ENCODE measurements at places on chromosomes 16 and 17.

DNA sequence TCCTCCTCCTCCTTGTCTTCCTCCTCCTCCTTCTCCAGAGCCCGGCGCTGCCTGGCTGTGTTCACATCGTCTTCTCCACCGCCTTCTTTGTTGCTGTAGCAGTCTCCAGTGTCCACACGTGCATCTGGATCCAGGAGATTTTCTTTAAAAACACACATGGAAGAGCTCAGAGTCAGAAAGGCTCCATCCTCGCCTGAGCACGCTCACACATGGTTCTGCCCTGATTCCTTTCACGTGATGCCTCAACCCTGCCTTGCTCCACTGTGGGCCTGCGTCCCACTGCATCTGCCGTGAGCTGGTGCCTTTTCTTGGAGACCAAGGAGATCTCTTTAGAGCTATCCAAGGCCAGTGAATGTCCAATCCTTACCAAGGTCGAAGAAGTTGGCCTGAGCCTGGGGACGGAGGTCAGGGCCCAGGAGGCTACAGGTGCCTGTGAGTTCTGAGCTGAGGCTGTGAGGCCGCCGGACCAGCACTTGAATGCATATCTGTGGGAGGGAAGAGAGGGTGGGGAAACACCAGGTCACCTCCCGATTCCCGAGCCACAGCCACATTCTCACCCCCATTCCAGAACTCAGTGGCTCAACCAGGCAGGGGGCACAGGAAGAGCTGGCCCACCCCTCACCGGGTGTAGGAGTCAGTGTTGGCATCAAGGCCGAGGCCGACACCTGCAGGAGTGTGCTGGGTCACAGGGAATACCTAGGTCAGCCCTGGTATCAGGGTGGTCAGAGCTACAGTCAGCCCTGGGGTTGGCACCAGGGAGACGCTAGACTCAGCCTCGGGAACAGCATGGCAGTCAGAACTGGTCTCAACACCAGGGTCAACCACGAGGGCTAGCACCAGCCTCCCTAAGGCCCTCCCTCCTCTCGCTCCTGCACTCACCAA is 37.6 kb downstream of the HASPIN start:
- no peak for DNase-seq

DNA sequence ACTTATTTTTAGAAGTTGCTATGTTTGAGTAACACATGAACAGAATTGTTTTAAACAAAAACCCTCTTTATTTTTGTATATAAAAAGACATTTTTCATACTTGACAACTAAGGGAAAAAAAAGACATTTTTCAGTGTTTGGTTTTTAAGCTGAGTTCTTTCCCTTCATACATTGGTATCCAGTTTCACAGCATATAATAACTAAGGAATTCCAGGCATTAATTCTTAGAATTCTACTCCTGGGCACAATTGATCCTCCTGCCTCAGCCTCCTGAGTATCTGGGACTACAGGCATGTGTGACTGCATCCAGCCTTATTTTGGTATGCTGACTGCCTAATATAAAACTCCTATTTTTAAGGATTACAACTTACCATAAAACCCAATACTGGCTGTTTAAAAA is 8.4 kb downstream of the FBXO47 start:
- no peak for DNase-seq

- DNase-seq: no peak
Measured at GRCh38 chr17:3038941-3039340, 24.5 kb downstream of the OR1D5 start.

DNA sequence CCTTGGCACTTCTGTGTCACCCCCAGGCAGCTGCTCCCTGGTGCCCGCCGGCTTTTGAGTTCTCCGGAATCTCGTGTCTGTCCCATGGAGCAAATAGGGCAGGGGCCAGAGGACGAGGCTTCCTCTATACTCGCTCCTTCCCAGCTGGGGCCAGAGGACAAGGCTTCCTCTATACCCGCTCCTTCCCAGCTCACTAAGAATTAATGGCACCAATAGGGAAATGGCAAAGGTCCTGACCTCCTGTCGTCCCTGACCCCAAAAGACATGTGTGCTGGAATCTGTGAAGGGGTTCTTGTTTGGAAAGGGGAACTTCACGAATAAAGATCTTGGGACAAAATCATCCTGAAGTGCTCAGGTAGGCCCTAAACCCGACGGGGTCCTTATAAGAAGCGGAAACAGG is 7.6 kb downstream of the SGSH start:
- DNase-seq: no peak

DNA sequence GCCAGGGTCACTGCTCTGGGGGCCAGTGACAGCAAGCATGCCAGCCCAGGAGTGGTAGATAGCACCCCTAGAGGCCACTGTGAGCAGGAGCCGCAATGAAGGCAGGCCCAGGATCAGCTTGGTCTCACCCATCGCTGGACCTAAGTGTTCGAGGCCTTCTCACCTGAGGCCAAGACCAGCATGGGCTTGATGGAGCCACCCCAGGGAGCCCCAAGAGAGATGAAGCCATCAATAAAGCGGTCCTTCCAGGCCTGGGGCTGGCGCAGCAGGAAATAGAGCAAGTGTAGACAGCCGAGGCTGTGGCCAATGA is 1.8 kb downstream of the LCAT start:
- peak; percentile 58 for DNase-seq

GRCh38 chr16:49800876-49801275 is 55.0 kb downstream of the ZNF423 start:
- no peak for DNase-seq

DNA sequence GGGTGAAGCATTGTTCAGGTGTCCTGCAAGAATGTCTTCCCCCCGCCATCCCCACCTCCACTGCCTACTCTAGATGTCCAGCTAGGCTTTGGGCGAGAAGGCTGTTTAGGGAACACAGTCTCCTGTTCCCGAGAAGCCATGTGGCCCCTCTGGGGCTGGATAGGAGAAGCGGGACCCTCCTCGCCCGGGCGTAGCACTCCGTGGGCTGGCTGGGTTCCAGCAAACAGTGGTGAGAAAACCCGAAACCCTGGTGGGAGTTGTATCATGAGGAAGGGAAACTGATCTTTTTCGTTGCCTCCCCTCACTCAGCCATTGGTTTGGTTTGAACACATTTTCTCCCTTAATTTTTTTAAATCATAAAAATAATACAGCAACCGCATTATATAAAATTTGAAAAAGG is 56.6 kb downstream of the IRF8 start:
- DNase-seq: peak; percentile 33

DNA sequence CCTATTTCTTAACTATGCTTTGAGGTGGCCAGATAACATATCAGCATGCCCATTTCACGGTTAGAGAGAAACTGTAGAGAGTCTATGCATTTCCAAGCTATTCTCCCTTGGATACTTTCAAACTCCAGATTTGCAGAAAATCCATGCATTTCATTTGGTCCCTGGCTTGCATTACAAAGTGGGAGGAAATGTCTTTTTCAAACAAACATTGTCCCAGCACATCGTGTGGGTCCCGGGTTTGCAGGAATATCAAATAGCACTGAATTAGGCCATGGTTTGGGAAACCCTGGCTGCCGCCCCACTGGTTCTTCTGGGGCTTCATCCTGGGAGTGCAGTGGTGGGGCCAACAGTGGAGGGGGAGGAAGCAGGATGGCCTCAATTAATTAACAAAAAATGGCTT is 171.9 kb downstream of the IRX5 start:
- DNase-seq: no peak

DNA sequence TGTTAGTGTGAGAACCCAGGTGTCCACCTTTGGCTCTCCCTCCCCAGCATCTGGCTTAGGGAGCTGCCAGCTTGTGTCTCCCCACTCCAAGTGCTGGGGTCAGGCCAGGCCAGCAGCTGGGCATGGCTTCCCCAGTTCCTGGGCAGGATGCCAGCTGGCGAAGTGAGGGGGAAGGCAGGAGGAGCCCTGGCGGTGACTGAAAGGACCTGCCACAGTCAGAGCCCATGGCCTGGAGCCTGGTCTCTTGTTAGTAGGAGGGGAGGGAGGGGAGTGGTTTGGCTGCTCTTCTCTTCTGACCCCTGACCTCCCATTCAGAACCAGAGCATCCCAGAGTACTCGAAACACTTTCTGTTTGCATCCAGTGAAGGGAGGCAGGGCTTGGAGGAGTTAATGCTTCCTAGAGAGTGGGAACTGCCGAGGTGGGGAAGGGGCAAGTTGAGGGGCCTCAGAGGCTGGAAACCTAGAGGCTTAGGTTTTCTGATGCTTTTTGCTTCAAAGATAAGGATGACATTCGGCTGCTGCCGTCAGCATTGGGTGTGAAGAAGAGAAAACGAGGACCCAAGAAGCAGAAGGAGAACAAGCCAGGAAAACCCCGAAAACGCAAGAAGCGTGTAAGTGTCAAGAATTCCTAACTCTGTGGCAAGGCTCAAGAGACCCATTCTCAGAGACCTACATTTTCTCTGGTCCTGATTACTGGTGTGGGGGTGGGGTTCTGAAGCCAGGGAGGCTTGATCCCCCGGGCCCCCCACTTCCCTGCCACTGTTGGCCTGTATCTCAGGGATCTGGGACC is 772 bp downstream of the CHD3 start:
- peak; percentile 61 for DNase-seq

- no peak for DNase-seq
Measured at GRCh38 chr16:89732918-89733242, 11.5 kb downstream of the ZNF276 start.

GRCh38 chr17:63450551-63450950 is 4.4 kb upstream of the CYB561 start:
- no peak for DNase-seq

GRCh38 chr16:19294156-19294649 is 8.7 kb downstream of the CLEC19A start:
- peak; percentile 52 for DNase-seq

GRCh38 chr17:30148376-30148775 is 31.8 kb downstream of the NSRP1 start:
- DNase-seq: no peak

GRCh38 chr16:28494121-28494851 is at the start of gene APOBR:
Gene APOBR (plus strand): TSS chr16:28494643. CDS start chr16:28494682, 39 bp downstream.
- DNase-seq: peak; percentile 88

DNA sequence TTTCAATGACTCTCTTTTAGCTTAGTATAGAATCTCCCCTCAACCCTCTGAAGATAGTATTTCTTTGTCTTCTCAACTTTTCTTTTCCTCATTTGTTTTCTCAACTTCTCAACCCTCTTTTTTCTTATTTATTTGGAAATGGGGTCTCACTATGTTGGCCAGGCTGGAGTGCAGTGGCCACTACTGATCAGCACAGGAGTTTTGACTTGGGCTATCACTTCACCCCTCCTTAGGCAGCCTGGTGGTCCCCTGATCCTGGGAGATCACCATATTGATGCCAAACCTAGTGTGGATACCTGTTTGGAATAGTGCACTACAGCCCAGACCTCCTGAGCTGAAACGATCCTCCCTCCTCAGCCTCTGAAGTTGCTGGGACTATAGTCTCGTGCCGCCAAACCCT is 79.8 kb downstream of the PITPNC1 start:
- no peak for DNase-seq

- DNase-seq: no peak
Measured at GRCh38 chr16:11399261-11399831, 54.1 kb downstream of the RMI2 start.

- no peak for DNase-seq
Measured at GRCh38 chr17:7476494-7476893, 2.9 kb downstream of the ZBTB4 start.

DNA sequence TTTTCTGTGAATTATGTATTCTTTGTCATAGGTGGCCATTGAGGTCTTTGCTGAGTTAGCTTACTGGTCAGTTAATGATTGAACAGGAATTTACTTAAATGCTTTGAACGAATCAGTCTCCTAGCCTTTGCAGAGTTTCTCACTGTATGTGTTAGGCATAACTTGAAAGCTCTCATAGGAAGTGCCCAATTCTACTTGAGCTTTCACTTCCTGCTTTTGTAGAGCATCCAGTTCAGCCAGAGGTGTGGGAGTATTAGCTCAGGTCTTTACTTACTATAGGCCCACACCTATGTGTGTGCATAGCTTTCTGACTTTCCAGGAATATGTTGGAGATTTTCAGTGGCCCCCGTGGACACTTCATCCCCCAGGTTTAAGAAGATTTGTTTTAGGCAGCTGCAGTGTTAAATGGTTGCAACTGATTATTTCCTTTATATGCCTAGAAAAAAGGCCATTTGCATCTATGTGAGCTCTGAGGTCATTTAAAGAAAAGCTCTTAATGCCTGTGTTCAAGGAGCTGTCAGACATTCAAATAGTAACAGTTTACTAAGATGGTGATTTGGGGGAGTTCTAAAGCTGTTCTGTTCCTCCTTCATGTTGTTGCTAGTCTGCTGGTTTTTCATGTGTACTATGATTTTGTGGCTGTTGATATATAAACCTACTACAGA is 62.3 kb downstream of the PHKB start:
- no peak for DNase-seq

- no peak for DNase-seq
Measured at GRCh38 chr17:70352834-70353233, 183.5 kb downstream of the KCNJ2 start.

GRCh38 chr17:65109990-65110680 is 27.0 kb upstream of the RGS9 start:
- DNase-seq: no peak

GRCh38 chr17:77844681-77845080 is 113.8 kb upstream of the TNRC6C start:
- DNase-seq: no peak

GRCh38 chr17:80960037-80960796 is 31.4 kb upstream of the CHMP6 start:
- DNase-seq: no peak

GRCh38 chr16:87201052-87201451 is 116.1 kb downstream of the C16orf95 start:
- no peak for DNase-seq

DNA sequence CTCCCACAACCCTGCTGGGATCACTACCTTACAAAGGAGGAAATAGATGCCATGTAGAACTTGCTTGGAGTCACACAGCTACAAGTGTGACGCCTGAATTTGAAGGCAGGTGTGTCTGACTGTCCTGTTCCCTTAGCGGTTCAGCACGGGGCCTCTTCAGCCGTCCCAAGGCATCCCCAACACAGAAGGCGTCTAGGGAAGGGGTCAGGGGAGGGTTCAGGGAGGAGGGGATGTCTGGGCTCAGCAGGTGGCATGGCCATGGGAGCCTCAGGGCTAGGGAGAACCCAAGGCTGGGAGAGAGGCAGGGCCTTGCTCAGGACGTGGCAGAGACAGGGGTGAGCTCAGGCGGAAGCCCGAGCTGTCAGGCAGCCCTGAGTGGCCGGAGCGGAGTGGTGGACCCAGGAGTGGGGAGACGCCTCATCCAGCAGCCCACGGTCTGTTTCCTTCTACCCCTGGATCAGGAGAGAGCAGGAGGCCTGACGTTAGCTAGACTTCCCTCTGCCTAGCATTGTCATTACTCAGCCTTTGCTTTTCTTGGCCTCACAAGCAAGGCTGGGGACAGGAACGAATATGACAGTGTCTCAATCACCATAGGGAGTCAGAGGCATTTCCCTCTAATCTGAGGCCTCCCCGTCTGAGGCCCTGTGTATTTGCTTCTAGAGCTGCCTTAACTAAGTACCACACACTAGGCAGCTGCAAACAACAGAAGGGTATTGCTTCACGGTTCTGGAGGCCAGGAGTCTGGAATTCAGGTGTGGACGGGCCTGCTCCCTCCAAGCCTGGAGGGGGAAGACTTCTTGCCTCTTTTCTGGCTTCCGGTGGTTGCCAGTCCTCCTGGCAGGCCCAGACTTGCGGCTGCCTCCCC is 31.3 kb upstream of the ANKRD40CL start:
- DNase-seq: no peak
